WERI-Rb-1 (cell line): ENCODE measurements at places on chromosomes 2 and 18.

- DNase-seq = no peak
Observed at GRCh38 chr18:25819746-25820363, 270.6 kb downstream of the SS18 start.

DNA sequence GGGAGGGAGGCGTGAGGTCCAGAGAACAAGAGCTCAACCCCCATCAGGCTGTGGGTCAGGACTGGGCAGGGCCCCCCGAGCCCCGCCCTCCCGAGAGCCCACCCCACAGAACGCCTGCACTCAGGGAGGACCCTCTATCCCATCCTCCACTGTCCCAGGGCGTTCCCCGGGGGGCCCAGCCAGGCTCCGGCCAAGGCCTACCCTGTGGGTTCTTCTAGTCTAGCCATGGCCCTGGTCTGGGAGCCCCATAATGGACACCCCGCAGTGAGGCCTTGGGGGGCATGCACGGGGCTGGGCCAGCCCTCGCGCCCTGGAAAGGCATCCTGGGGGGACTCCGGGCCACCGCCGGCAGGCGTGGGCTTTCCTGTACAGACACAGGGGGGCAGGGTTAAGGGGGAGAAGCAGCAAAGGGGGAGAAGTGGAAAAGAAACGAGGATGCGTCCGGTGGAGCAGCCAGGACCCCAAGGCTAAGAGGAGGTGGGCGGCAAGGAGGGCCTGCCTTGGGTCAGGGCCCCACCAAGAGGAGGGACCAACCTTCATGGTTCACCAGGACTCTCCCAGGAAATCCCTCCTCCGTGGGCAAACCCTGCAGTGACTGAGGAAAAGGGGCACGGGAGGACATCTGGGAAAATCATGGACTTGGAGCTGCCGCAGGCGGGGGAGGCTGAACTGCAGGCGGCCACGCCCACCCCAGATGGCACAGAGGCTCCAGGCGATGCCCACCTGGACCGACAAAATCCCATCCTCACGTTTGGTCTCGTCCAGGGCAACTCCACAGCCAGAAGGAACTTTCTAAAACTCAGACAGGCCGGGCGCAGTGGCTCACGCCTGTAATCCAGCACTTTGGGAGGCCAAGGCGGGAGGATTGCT lies 2.7 kb upstream of the CROCC2 start:
- no peak for DNase-seq

DNA sequence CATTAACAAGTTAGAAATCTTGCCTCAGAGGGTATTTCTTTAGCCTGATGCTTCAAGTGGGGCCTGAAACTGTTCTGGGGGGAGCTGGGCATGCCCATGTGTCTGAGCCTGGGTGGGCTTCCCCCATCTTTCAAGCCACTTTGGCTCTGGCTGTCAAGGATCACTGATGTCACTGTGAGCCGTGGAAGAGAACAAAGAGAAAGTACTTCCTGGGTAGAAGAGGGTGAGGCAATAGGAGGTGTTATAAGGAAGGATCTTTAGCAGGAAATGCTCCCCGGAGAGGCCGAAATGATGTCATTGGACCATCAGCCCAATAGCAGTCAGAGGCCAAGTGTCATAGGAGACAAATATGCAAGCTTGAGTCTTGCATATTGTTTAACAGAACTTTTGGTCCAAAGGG lies 228.4 kb upstream of the MEX3C start:
- DNase-seq = no peak

DNA sequence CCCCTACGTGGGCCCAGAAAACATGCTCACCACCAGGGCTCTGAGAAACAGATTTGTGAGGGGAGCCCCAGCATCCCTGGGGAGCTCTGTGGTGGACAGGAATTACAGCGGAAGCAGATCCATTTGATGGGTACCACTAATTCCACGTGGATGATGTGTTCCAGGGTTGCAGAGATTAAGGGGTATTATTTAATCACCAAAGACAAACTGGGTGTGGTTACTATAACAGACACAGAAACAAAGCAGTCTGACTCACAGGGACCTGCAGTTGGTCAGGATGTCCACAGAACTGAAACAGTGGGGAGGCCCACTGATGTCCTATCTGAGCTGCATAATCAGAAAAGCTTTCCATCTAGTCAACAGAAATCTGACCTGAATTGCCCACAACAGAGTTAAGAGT lies 65.8 kb downstream of the PSMG2 start:
- no peak for DNase-seq

DNA sequence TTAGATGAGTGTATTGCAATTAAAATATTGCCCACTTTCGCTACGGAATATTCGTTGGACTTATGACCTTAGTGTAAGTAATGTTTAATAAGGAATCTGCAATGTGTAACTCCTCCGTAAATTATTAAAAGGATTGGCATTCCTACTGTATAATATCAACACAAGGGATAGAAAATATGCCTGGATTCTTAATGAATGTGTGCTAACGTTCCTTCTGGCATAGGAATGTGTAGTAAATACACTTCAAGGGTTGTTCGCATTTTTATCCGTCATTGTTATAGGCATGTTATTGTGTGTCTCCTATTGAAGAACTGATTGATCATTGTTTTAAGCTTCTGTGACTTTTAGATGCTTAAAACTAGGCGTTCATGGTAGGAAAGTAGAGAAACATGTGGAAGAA lies 134.5 kb downstream of the NEDD4L start:
- no peak for DNase-seq

DNA sequence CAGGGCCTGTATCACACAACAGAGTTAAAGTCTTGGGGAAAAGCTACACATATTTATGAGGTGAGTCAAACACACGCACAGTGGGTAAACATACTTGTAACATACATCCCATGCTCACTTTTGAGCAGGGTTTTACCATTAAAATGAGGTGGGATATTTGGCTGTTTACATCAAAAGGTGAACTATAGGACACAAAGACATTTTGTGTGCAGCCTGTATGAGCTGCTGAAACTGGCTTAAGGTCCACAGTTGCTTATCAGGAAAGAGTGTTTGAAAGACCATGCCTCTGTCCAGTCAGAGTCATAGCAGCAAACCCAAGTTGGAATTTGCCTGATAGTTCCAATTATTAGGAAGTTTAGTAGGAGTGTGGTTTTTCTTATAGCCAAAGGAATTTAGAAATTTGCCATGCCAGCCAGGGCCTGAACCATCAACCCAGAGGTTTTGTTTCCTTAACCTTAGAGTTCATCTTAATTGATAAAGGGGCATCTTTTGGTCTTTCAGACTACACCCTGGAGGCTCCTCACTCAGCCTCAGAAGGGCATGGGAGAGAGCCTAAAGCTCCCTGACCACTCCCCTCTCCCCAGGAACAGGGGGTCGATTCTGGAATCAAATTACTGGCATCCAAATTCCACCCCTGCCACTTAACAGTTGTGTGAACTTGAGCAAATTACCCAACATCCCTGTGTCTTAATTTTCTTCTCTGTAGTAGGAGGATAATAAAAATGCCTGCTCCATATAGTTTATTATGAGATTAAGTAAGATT lies 29.9 kb upstream of the L3MBTL4 start:
- DNase-seq = no peak

DNA sequence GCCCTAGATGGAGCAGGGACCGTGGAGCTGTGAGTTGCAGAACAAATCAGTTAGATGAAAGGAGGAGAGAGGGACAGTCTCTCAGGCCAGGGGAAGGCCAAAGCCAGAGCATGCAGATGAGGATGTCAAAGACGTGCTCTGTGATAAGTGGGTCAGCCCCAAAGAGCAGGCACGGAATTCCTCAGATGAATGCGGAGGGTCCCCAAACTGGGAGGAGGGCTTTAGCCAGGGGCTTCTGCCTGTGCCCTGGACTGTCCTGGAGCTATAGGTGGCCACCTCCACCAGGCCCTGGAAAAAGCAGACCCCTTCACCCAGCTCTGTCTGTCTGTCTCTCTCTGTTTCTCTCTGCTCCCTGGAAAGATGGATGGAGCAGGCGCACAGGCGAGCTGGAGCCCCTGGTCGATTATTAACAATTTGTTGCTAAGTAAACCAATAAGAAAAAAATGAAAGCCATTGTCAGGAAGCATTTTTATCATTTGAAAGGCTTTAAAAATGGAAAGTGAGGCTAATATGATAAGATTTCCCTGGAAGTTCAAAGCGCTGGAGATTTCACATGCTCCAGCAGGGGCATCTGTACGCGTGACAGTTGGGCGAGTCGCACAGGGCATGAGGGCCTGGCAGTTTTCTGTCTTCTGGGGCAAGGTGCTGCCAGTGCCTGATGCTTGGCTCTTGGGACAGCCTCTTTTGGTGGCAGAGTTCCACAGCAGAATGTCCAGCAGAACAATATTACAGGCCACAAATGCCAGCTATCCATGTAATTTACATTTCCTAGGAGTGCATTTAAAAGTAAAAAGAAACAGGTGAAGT lies 241.0 kb downstream of the GLI2 start:
- DNase-seq = no peak

GRCh38 chr2:115036818-115037217 lies 594.4 kb downstream of the DPP10 start:
- no peak for DNase-seq

DNA sequence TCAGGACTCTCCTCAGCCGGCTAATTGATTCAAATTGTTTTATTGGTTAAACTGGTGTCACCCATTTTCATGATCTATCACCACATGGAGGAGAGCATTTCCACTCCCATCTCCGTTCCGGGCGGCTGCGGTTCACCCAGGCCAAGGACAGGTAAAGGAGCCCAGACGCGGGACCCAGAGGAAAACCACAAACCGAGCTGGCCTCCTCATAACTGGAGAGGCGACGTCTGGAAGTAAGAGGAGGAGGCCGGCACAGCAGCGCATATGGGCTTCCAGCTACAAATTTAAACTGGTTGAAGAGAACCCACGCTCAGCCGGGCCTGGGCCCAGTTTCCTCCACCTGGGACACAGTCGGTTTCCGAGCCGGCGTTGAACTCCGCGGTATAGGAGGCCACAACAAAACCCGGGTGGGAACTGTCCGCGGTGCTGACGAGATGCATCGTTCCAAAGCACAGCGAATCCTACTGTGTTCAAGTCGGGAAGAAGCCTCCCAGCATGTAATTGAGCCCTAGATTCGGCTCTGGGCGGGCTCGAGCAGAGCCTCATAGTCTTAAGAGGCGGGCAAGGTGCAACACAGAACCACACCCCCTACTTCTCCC lies 3.0 kb upstream of the SKOR2 start:
- no peak for DNase-seq

GRCh38 chr2:186984966-186985365 lies 136.0 kb upstream of the ZSWIM2 start:
- DNase-seq = no peak

DNA sequence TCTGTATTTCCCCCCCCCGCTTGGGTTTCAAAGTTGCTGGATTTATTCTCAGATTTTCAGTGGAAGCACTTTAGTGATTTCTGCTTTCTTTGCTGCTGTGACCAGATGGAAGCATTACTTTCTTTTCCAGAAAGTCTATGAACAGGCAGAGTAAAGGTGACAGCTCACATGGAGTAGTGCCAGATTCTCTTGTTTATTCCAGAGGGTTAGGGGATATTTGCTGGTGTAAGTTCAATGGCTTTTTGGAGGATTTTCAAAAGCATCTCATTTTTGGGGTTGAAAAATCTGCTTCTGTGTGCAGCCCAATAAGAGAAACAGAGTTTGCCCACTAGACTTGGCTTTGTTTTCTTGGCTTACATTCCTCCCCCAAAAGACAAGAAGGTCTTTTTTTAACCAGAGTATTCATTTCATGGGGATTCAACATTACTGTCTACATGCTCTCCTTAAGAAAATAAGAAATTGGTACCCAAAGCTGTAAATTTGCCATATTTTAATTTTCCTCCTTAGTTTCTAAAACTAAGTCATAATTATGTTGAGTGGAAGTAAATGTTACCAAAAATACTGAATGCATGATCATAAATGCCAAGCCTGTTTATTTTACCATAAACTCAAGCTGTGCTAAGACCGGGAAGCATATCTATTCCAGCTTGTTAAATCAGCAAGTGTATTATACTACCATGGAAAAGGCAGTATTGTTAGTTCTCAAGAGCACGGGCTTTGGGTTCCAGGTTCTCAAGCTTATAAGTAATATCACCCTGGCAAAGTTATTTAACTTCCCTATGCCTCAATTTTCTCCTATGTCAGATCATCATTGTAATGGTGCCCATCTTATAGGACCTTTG lies 557.2 kb downstream of the CPS1 start:
- no peak for DNase-seq

GRCh38 chr2:226977775-226978190 lies 141.9 kb downstream of the RHBDD1 start:
- DNase-seq = no peak

- no peak for DNase-seq
Observed at GRCh38 chr2:234494361-234495250, 2.3 kb downstream of the ARL4C start.

GRCh38 chr2:3040496-3041140 lies 337.0 kb downstream of the EIPR1 start:
- DNase-seq = no peak

- DNase-seq = no peak
Observed at GRCh38 chr2:12502759-12503158, 214.0 kb upstream of the TRIB2 start.

DNA sequence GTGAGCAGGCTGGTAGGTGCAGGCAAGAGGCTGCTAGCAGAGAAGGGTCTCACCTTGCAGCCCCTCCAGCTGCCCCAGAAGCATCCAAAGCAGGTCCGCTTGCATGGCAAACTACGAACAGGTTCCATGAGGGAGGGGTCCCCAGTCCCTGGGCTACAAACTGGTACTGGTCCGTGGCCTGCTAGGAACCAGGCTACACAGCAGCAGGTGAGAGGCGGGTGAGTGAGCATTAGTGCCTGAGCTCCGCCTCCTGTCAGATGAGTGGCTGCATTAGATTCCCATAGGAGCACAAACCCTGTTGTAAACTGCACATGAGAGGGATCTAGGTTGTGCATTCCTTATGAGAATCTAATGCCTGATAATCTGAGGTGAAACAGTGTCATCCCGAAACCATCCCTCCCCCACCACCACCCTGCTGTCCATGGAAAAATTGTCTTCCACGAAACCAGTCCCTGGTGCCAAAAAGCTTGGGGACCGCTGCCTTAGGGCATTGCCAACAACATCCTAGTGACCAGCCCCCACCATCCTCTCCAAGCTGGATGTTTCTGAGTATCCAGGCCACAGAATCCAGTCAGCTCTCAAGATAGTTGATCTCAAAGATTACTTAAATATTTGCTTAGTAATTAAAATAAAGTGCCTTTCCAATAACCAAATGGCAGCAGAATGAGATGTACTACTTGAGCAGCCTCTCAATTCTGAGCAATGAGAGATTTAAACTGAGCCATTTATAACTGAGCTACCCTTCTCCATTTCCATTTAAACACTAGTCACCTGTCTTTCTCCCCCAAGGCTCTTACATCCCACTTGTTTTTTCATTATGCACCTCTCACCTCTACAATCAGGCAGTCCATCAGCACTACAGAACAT lies 32.4 kb downstream of the LRP2 start:
- DNase-seq = no peak

DNA sequence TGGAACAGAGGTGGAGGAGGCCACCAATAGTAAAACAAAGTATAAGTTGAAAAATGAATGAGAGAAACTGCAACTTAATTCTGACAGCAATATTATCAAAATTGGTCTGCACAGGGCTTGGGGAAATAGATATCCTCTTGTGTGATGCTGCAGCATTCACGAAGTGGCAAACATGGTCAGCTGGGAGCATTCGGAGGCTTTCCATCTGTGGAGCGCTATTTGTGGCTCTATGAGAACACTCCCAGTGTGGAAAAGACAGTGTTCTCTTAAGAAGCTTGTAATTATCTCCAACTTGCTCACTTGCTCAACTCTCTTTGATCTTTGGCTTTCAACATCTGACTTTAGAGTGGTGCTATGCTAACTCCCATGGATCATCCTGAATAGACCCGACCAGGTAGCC lies 3.1 kb upstream of the FLACC1 start:
- DNase-seq = no peak
